Renal cortical epithelial cell (primary cell): ENCODE measurements at places on chromosomes 3 and 15. TPM values are rescaled to one million over a fixed set of nuclear protein-coding genes. Genes with fewer than 3 reads are reported as not detected.

GRCh38 chr15:48602358-48603122 is 43.0 kb downstream of the FBN1 start:
- DNase-seq, result peak; percentile 78

GRCh38 chr3:37115446-37115845 is 58.9 kb downstream of the LRRFIP2 start:
- DNase-seq, result peak; percentile 33

DNA sequence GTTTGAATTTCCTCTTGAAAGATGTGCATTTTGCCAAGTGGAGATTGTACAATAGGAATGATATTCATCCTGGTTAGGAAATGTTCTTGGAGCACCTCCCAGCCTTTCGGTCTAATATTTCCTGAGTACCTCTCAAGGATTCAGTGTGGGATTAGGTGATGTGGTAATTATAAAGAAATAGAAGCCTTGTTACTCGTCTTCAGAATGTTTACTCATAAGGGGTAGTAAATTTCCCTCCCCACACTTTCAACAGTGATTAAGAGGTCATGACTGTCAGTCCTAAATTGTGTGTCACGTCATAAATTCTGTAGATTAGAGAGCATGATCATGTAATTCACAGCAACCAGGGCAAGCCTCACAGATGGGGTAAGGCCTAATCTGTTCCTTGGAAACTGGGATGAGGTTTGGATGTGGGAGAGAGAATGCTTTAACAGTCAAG is 633.1 kb upstream of the TBL1XR1 start:
- peak; percentile 72 for DNase-seq

DNA sequence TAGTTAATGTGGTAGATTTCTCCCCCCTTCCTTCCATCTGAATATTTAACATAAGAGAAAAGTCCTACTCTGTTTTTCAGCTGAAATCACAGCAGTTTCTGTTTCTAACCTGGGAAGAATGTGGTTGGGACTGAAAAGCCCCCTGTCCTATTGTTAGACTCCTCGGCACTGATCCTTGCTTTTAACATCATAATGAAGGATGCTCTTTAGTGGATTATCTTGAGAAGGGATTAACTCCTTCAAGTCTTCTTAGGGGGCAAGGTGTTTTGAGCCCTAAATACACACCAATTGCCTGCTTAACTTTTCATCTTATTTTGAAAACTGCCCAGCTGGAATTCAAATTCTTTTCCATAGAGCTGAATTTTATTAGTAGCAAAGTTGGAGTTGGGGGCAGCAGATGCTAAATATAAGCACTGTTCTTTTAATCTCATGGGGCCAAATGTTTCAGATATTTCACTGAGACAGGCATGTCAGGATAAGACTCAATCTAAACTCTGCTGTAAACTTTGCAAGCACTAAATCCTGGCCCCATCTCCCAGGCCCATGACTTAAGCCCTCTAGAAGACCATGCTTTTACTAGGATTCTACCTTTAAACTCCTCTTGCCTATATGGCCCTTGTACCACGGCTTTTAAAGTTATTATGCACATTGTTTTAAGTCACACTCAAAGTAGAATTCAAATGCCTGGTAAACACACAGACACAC is 243.2 kb upstream of the NR2F2 start:
- no peak for DNase-seq

- DNase-seq, result peak; percentile 54
These were observed 321.8 kb upstream of the MME start for GRCh38 chr3:154758109-154758868.

DNA sequence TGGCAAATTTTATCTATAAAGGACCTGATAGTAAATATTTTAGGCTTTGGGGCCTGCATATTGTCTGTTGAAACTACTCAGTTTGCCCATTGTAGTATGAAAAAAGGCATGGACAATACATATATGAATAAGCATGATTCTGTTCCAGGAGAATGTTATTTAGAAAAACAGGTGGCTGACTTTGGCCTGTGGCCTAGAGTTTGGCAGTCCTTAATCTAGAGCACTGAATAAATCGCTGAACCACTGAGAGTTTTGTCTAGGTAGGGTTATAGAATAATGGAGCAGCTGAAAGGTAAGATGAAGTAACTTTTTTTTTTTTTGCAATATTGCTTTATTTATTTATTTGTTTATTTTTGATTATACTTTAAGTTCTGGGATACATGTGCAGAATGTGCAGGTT is 75.0 kb downstream of the LRRC49 start:
- no peak for DNase-seq

- DNase-seq, result no peak
These were observed 39.6 kb downstream of the LNP1 start for GRCh38 chr3:100440895-100441294.

DNA sequence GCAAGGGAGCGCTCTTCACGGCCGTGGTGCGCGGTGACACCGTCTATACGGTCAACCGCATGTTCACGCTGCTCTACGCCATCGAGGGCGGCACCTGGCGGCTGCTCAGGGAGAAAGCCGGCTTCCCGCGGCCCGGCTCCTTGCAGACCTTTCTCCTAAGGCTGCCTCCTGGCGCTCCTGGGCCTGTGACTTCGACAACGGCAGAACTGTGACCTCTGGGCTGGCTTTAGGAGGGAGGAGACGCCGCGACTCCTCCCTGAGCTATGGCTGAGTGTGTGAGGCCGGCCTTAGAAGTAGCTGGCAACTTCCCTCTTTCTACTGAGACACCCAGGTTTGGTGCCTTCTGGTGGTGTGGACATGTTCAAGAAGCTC is 1.4 kb downstream of the KBTBD13 start:
- DNase-seq, result peak; percentile 40

- DNase-seq, result peak; percentile 18
These were observed 6.5 kb downstream of the ZNF589 start for GRCh38 chr3:48247401-48247811.

DNA sequence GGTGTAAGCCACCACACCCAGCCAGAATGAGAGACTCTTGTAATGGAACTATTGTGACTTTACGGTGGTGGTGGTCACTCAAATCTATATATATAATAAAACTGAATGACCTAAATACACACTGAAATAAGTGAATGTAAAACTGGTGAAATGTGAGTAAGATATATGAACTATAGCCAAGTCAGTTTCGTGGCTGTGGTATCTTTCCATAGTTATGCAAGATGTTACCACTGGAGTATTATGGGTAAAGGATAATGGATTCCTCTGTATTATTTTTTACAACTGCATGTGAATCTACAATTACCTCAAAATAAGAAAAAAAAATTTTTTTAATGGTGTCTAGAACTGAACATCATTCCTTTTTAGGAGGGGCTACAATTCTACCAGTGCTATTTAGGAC is 21.9 kb downstream of the PIK3CB start:
- DNase-seq, result no peak

DNA sequence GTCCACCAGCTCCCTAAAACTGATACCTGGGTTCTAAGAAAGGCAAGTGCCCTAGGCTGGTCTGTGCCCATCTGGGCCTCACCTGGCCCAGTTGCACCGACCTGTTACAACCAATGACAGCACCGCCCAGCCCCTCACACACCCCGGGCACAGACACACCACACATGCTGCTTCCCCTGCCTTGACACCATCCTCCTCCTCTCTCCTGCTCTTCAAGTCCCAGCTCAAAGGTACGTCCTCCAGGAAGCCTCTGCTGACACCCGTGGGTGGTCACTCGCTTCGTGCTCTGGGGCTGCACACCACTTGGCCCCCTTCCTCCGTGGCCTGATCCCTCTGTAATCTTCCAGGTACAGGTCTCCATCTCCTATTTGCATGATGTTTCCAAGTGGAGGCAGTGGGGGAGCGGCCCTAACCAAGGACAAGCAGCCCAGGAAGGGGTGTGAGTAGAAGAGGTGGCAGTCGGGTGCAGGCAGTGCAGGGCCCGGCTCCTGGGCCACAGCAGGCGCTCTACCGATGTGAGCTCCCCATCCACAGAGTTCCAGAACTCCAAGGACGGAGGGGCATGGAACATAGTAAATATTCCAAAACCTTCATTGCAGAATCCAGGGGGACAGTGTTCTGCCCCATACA is 144.6 kb downstream of the NUP210 start:
- no peak for DNase-seq

GRCh38 chr3:153901152-153901551 is 220.0 kb upstream of the ARHGEF26 start:
- DNase-seq, result no peak

GRCh38 chr3:72082776-72083462 is 298.0 kb upstream of the PROK2 start:
- no peak for DNase-seq

DNA sequence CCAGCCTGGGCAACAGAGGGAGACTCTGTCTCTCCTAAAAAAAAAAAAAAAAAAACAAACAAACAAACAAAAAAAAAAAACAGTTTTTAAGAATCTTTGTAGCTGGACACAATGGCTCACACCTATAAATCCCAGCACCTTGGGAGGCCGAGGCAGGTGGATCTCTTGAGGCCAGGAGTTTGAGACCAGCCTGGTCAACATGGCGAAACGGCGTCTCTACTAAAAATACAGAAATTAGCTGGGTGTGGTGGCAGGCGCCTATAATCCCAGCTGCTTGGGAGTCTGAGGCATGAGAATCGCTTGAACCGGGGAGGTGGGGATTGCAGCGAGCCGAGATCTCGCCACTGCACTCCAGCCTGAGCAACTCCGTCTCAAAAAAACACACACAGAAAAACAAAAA is 53.1 kb downstream of the KLHL25 start:
- no peak for DNase-seq

GRCh38 chr15:42494998-42495360 is 455 bp upstream of the SNAP23 start:
- DNase-seq, result peak; percentile 73

DNA sequence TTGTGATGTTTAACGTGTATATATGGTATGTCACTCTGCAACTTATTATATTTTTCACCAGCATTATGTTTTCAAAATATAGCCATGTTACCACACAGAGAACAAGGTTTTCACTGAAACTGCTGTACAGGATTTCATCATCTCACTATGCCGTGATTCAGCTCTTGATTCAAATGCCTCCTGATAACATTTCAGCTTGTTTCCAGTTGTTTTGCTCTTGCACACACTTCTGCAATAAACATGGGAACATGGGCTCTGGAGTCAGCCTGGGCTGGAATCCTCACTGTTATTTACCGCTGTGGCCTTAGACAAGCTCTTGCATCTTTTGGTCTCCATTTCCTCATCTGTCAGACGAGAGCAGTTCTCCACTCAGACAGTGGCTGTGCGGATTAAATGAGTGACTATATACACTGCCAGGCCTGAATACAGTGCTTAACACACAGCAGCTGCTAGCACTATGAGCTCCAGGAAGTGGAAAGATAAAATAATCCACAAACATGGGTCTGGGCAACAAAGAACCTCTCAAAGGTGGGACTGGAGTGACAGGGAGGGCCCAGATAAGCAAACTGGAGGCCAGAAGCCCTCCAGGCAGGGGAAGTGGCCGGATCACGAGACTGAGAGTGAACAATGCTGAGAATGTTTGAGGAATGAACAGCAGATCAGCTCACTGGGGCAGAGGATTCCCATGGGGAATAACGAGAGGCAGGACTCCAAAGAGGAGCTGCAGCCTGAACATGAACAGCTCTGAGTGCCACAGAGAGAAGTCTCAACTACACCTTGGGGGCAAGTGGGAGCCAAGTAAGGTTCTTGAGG is 17.7 kb downstream of the NTRK3 start:
- no peak for DNase-seq

DNA sequence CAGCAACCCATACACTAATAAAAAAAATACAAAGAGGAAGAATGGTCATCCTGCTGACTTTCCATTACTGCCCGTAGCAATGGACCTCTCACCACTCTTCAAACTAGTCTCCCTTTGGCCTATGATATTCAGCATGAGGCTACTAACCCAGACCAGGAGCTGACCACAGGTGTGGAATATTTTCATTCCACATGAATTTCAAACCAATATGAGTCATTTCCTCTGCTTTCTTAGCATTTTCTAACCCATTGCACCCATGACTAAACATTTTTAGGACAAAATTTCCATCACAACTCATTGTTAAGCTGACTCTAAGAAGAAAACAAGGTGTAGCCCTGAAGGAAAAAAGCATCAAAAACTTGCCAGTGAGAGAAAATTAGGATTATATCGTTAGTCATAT is 34.0 kb upstream of the ZPLD1 start:
- peak; percentile 98 for DNase-seq

Gene CAMK1
- total RNA-seq, result 28.7 and 38.7 TPM in 2 replicates

Gene CYP11A1
- total RNA-seq, result 0.20 TPM in 1 of 2 replicates, not detected in the other

Gene C3orf18
- total RNA-seq, result 7.3 and 11.1 TPM in 2 replicates

Gene SGO1
- total RNA-seq, result 0.99 and 7.3 TPM in 2 replicates

Gene TMEM108
- total RNA-seq, result 0.25 TPM in 1 of 2 replicates, not detected in the other

Gene CYP8B1
- 0.35 and 0.55 TPM in 2 replicates for total RNA-seq

Gene STRIT1
- total RNA-seq, result not detected in 2 replicates

Gene CD200R1
- total RNA-seq, result 0.17 TPM in 1 of 2 replicates, not detected in the other

Gene FBXW12
- total RNA-seq, result not detected in 2 replicates

Gene NSMCE3
- total RNA-seq, result 9.6 and 10.4 TPM in 2 replicates
